ENCODE measurements at places on chromosomes 7 and 10. TPM values are rescaled to one million over a fixed set of nuclear protein-coding genes. Genes with fewer than 3 reads are reported as not detected.

DNA sequence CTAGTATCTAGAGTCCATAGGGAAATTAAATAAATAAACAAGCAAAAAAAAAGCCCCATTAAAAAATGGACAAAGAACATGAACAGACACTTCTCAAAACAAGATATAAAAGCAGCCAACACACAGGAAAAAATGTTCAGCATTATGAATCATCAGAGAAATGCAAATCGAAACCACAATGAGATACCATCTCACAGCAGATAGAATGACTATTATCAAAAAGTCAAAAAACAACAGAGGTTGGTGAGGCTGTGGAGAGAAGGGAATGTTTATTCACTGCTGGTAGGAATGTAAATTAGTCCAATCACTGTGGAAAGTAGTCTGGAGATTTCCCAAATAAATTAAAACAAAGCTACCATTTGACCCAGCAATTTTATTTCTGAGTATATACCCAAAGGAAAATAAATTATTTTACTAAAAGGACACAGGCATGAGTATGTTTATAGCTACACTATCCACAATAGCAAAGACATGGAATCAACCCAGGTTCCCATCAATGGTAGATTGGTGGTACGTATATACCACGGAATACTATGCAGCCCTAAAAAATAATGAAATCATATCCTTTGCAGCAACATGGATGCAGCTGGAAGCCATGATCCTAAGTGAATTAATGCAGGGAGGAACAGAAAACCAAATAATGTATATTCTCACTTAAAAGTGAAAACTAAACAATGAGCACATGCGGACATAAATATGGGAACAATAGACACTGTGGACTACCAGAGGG is 366.5 kb upstream of the SEMA3C start:
- DNase-seq = no peak

GRCh38 chr10:91610919-91611318 is 22.0 kb downstream of the PPP1R3C start:
- DNase-seq = no peak

DNA sequence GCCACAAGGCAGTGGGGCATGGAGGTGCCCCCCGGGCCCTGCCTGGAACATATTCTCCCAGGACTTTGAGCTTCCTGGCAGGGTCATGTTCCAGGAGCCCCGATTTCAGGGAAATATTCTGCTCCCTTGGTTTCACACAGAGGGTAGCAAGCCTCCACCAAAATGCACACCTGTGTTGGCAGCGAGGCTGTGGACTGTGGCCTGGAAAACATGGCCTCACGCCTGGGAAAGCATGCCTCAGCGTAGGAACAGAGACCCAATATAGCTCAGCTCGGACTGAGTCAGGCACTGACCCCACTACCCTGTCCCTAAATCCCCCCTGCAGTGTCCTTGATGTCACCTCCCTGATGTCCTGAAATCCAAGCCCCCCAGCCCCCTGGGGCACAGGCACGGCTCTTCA is 92.0 kb downstream of the KCNMA1 start:
- no peak for DNase-seq

- DNase-seq = no peak
Measured at GRCh38 chr7:47370461-47371042, 211.4 kb downstream of the TNS3 start.

The ADRB1 gene
- polyA plus RNA-seq = 0.03 TPM
